ENCODE measurements at places on chromosomes 12 and 14. TPM values are rescaled to one million over a fixed set of nuclear protein-coding genes. Genes with fewer than 3 reads are reported as not detected.
A peak's percentile ranks its signal among the peaks of the same experiment; 100 is the strongest.

- no peaks in the 10 kb centered on the region for H3K27me3 ChIP-seq
- DNase-seq: no peak
- H3K36me3 ChIP-seq: no peaks in the 10 kb centered on the region
- H3K4me3 ChIP-seq: no peak overlapping the region
- no peak overlapping the region for H3K27ac ChIP-seq
Observed at GRCh38 chr12:99752740-99753139, 105.2 kb downstream of the GARIN6 start.

- H3K27me3 ChIP-seq: no peaks in the 10 kb centered on the region
- no peaks in the 10 kb centered on the region for H3K36me3 ChIP-seq
- H3K27ac ChIP-seq: peak overlapping the region; percentile 88
- H3K4me3 ChIP-seq: peak overlapping the region; percentile 47
- H3K4me1 ChIP-seq: peaks cover 17% of the 10 kb centered on the region
- peak; percentile 91 for DNase-seq
Observed at GRCh38 chr14:21476523-21476924, 235 bp downstream of the RAB2B start.

- no peaks in the 10 kb centered on the region for H3K36me3 ChIP-seq
- H3K4me1 ChIP-seq: no peaks in the 10 kb centered on the region
- no peaks in the 10 kb centered on the region for H3K27me3 ChIP-seq
- H3K27ac ChIP-seq: no peak overlapping the region
- no peak overlapping the region for H3K4me3 ChIP-seq
- no peak for DNase-seq
Observed at GRCh38 chr14:26605602-26606001, 7.8 kb upstream of the NOVA1 start.

The SCNN1A gene
- 449 TPM for total RNA-seq

All from thyroid gland (tissue), 4 donors.